Occipital lobe (tissue), 3 donors: ENCODE measurements at places on chromosomes 4 and X.

DNA sequence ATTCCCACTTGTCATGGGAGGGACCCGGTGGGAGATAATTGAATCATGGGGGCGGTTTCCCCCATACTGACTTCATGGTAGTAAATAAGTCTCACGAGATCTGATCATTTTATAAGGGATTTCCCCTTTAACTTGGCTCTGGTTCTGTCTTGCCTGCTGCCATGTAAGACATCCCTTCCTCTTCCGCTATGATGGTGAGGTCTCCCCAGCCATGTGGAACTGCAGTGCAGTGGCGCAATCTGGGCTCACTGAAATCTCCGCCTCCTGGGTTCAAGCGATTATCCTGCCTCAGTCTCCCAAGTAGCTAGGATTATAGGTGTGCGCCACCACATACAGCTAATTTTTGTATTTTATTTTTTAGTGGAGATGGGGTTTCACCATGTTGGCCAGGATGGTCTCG, 2.9 kb downstream of the HPGDS start:
- no peak for DNase-seq

- no peak for DNase-seq
Measured at GRCh38 chrX:123155327-123155726, 28.8 kb upstream of the GRIA3 start.

DNA sequence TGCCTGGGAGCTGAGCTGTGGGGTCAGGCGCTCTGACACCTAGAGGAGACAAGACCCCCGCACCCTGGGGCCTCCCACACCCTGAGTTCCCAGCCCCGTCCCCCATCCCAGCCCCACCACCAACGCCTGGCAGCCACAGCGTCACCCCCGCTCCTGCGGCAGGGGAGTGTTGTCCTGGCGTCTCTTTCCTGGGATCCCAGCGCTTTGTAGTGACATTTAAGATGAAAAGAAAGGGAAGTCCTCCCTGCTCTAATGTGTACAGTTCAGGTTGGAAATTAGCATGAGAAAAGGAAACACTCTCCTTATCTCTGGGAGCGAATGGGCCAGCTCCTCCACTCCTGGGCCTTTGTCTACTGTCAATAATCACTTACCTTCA, 112.1 kb downstream of the FAM53A start:
- DNase-seq, result no peak

- no peak for DNase-seq
Measured at GRCh38 chrX:97539970-97540519, 656.3 kb downstream of the RPA4 start.

- no peak for DNase-seq
Measured at GRCh38 chrX:40748977-40749376, 13.6 kb upstream of the MED14 start.

- no peak for DNase-seq
Measured at GRCh38 chrX:138877746-138878145, 166.2 kb upstream of the FGF13 start.

DNA sequence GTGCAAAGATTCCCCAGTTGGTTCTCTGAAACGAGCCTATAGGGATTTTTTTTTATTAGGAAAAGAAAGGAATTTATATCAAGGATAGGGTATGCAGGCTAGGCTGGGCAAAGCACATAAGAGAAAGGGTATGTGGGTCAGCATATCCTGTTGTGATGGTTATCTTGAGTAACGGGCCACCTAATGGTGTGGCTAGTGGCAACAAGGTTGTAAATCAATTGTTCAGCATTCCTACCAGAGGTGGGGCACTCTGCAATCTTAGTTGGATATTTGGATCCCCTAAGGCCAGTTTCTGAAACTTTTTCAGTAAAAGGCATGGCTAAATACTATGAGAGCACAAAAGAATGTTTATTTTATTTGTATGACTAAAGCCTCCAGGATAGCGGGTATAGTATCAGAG, 42.7 kb downstream of the DCAF12L1 start:
- no peak for DNase-seq

DNA sequence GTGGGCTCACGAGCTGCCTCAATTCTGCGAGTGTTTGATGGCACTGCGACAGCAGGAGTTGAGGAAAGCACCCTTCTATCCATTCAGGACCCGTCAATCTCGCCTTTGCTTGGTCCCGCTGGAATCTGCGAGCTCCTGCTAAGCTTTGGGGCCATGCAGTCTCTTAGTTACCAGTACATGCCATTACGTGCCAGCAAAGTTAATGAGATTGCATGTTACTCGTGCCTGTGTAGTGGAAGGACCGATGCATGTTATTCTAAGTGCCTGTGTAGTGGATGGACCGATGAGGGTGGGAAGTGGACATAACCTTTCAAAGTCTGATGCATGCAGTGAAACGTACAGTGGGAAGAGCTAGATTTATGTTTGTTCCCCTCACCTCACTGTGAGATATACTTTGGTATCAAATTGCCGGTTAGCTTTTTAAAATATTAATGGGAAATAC, 569 bp downstream of the RPS3A start:
- no peak for DNase-seq

DNA sequence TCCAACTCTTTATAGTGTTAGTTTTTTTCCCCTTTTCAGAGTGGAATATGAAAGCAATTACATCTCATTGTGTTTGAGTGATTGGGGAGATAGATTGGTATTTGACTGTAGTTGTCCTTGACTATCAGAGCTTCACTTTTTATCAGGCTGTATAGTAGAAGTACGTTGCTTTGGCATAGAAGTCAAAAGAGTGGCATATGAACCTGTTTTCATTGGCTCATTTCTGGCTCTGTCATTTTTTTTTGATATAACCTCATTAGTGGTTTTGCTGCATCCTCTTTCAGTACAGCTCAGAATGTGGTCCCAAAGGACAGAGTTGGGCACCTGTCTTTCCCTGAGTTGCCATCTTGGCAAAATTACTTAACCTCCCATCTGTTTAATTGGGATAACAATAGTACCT, 1.4 kb downstream of the TMA16 start:
- no peak for DNase-seq

DNA sequence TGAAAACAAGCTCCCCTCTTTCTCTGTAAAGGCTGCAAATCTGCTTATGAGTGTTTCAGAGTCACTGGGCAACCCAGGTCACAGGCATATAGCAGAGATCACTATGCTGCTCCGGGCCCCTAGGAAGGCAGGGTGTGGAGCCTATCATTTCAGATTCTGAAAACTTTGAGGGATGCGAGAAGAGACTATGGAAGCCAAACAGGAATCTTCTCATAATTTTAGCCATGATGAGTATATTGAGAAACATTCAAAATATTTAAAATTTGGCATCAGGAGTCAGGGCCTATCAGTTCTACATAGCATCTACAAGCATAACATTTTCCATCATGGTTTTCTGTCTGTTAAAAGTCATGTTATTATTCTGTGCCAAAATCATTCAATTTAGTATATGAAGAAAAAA, 61.7 kb upstream of the ATXN3L start:
- no peak for DNase-seq

- peak; percentile 74 for DNase-seq
Measured at GRCh38 chr4:113760795-113761619, 531 bp downstream of the CAMK2D start.

DNA sequence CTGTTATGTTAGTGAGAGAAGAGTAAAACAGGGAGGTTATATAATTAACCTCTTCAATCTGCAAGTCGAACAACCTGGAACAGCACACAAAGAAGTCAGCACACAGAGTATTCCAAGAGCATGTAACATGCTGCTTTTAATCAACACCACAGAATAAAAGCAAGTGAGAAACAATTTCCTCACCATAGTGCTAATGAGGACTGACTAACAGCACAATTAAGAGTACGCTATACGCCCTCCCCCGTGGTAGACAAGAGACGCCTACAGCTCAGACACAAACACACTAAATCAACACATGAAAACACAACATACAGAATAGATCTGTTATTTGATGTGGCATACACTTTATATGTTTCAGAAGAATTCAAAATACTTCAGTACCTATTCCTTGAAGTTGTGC, 103.0 kb downstream of the PPP3CA start:
- no peak for DNase-seq

DNA sequence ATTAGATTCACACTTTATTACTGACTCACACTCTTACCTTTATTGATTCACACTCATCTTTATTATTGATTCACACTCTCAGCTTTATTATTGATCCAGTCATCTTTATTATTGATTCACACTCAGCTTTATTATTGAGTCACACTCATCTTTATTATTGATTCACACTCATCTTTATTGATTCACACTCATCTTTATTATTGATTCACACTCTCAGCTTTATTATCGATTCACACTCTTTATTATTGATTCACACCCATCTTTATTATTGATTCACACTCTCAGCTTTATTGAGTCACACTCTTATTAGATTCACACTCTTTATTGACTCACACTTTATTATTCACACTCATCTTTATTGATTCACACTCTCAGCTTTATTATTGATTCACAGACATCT, 31.3 kb downstream of the HTRA3 start:
- no peak for DNase-seq

GRCh38 chrX:114532111-114532805, 51.6 kb upstream of the HTR2C start:
- DNase-seq, result no peak

DNA sequence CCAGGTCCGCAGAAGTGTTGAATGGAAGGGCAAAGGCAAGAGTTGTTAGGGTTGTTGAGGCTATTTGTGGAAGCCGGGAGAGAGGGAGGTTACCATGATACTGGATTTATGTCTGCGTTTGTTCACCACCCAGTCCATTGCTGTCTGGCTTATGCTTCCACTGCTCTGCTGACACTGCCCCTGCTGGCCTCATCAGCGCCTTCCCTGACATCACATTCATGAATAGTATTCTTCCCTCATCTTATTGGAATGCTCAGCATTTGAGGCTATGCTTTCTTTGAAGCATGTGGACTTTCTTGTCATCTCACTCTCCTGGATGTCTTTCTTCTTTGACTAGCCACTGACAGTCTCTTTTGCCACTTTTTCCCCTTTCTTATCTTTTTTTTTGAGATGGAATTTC, 10.3 kb downstream of the GNL3L start:
- no peak for DNase-seq

DNA sequence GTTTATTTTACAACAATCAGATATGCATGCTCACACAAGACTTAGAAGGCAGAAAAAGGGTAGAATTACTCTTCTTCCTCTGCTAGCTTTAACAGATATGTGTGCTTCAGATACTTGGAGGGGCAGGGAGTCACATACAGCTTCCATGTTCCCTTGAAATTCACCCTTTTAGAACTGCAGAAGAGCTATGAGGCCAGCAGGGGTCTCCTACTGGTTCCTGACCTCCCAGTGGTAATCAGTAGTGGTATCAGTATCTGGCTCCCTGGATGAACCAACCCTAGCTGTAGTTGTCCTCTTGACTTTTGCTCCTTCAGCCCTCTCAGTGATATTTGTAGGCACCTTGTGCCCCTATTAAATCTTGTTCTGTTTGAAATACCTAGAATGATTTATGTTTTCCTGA, 81.5 kb downstream of the RCHY1 start:
- DNase-seq, result no peak

DNA sequence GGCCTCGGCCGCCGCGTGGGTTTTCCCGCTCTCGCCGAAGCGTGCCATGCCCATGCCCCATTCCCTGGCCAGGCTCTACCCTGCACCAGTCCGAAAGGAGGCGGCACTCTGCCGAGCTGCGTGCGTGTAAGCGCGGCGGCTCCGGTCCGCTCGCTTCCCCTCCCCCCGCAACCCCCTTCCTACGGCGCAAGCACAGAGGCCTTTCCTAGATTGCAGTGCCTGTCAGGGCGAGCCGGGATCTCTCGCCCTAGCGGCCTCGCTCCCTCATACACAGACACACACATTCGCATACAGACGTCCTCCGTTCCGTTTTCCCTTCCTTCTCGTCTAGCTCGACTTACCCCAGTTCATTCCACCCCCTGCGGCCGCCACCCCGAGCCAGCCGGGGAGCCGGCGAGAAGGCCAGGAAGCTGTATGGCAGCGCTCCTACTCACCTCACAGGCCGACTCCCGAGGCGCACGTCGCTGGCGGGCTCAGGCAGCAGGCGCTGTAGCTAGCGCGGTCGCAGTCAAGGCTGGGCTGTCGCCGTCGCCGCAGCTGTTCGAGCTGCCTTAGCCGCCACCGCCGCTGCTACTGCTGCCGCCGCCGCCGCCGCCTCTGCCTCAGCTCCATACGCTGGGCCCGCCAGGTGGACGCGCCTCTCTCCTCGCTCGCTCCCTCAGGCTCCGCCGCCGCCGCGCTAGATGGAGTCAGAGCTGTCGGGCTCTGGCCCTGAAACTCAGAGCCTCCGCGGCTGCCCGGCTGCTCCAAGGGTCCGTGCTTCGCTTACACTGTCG, 615 bp downstream of the NEXMIF start:
- DNase-seq, result peak; percentile 18

DNA sequence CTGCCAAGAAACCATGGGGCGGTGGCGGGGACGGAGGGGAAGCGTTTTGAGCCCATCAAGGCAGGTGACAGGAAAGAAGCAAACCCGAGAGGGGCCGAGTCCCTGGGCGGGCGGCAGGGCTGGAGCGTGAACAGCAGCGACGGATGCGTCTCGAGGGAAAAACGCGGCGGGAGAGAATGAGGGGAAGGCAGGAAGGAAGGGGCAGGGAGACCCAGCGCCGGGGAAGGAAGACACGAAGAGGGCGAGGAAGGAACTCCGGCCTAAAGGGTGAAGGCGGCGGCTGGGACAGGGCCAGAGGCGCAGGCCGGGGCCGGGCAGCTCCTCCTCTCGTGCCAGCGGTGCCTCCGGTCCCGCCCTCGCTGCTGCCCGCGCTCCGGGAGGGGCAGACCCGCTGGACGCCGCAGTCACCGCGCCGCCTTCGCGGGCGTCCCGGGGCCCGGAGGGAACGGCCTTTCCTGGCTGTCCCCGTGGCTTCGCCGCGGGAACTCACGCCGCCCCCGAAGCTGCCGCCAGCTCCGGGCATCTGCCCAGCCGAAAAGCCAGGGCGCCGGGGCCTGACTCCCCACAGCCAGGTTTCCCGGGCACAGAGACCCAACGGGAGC, 751 bp upstream of the RGS12 start:
- no peak for DNase-seq
